ENCODE measurements at places on chromosomes 7 and 10. TPM values are rescaled to one million over a fixed set of nuclear protein-coding genes. Genes with fewer than 3 reads are reported as not detected.

DNA sequence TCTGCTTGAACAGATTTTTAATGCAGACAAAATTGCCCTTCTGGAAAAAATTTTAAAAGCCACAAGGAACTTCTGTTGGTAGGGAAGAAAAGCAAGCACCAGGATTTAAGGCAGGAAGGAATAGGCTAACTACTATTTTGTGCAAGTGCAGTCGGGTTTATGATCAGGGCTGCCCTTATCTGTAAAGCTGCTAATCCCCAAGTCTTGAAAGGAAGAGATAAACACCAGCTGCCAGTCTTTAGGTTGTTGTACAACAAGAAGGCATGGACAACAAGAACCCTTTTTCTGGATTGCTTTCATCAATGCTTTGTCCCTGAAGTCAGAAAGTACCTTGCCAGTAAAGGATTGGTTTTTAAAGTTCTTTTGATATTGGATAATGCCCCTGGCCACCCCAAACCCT lies 40.7 kb downstream of the RALA start:
- H3K4me1 ChIP-seq = no peaks in the 10 kb centered on the region
- no peak for DNase-seq
- H3K4me3 ChIP-seq = no peak overlapping the region
- H3K27me3 ChIP-seq = no peaks in the 10 kb centered on the region

Gene FAM25G
- not detected for total RNA-seq

Gene LIPK
- total RNA-seq = not detected

Gene MOSPD3
- 22.7 TPM for total RNA-seq

Gene CFTR
- not detected for total RNA-seq

DNA sequence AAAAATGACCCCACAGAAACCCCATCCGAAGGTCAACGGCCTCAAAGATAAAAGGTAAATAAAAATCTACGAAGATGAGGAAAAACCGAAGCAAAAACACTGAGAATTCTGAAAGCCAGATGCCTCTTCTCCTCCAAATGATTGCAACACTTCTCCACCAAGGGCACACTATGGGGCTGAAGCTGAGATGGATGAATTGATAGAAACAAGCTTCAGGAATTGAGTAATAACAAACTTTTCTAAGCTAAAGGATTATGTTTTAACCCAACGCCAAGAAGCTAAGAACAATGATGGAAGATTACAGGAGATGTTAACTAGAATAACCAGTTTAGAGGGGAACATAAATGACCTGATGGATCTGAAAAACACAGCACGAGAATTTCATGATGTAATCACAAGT lies 127.8 kb downstream of the MACC1 start:
- H3K36me3 ChIP-seq = no peaks in the 10 kb centered on the region
- H3K4me1 ChIP-seq = no peaks in the 10 kb centered on the region
- no peaks in the 10 kb centered on the region for H3K27me3 ChIP-seq
- no peak overlapping the region for H3K27ac ChIP-seq

Gene C10orf105
- not detected for total RNA-seq

Gene CALHM3
- not detected for total RNA-seq

DNA sequence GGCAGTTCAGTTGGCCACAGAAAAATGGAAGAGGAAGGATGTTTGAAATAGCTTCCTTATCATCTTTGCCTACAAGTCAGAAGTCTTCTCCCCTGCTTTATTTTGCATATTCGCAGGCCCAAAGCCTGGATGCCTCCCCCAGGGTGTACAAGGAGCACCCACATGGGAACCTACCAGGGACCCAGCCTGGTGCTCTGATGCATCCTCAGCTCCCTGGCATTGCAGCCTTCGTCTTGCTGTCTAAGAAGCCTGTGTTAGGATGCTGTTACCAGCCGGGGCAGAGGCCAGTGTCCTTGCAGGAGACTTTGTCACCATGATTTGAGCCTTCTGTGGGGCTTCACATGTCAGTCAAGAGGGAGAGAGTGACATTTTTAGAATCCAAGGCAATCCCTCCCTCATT lies 27.0 kb upstream of the GPR26 start:
- no peaks in the 10 kb centered on the region for H3K27me3 ChIP-seq
- H3K4me1 ChIP-seq = no peaks in the 10 kb centered on the region
- H3K27ac ChIP-seq = no peak overlapping the region
- no peak overlapping the region for H3K4me3 ChIP-seq
- DNase-seq = no peak

Gene CHST3
- 8.6 TPM for total RNA-seq

Gene ZNF316
- 46.4 TPM for total RNA-seq

Gene TUBAL3
- 0.33 TPM for total RNA-seq

Gene IL2RA
- total RNA-seq = 1.7 TPM

DNA sequence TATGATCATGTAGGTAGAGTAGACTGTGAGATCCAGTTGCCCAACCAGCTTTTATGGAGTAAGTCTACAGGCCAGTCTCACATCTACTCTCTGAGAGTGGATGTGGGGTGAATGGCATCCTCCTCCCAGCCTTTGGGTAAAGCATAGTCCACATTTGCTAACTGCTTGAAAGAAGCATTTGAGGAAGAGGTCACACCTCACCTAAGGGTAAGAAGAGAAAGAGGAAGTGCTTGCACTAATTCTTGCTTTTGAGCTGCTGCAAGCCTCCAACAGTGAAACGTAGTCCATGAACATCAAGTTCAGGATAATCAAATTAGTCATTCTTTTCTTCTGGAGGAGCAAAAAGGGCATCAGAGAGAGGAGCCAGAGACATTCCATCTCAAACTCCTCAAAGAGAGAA lies 93.9 kb upstream of the AGR3 start:
- no peak for DNase-seq
- H3K27me3 ChIP-seq = no peaks in the 10 kb centered on the region
- H3K27ac ChIP-seq = no peak overlapping the region
- peaks cover 31% of the 10 kb centered on the region for H3K4me1 ChIP-seq

DNA sequence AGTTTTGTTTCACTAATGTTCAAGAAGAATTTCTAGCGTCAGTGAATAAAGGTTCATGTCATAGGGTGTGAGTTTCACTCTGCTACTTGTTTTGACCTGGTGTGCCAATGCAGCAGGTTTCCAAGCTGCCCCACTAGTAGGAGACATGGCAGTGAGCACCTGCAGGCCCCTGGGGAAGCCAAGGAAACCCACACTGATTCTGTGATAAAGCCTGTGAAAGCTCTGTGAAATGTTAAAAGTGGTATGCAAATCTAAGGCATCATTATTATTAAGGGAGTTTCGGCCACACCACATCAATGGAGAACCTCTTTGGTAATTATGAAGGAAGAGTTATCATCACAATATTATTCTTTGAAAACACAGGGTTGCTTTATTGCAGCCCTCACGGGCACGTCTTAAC lies 46.4 kb downstream of the ABCB5 start:
- no peaks in the 10 kb centered on the region for H3K4me1 ChIP-seq
- H3K36me3 ChIP-seq = no peaks in the 10 kb centered on the region
- no peak for DNase-seq
- H3K27me3 ChIP-seq = no peaks in the 10 kb centered on the region

GRCh38 chr10:92598321-92598720 lies 5.4 kb downstream of the KIF11 start:
- no peak for DNase-seq
- no peak overlapping the region for H3K27ac ChIP-seq
- H3K4me3 ChIP-seq = no peak overlapping the region
- peaks cover 5% of the 10 kb centered on the region for H3K4me1 ChIP-seq
- H3K27me3 ChIP-seq = no peaks in the 10 kb centered on the region

Gene TIAL1
- 91.0 TPM for total RNA-seq

Gene CHST15
- total RNA-seq = 104 TPM

DNA sequence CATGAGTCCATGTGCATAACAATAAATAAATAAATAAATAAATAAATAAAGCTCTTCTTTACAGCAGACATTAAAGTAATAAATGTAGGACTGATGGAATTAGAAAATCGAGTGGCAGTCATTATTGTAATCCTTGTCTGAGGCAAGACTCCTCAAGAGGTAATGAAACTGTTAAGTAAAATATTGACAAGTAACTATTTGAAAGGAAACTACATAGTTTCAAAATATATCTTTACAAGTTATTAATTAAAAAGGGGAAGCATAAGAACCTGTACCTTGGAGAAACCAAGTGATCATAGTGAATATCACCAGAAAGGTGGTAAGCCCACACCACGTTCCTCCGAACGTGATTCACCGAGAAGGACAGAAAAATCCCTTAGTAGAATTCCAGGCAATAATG lies 285.6 kb upstream of the SORCS1 start:
- H3K27me3 ChIP-seq = no peaks in the 10 kb centered on the region
- no peak overlapping the region for H3K4me3 ChIP-seq
- no peaks in the 10 kb centered on the region for H3K4me1 ChIP-seq

DNA sequence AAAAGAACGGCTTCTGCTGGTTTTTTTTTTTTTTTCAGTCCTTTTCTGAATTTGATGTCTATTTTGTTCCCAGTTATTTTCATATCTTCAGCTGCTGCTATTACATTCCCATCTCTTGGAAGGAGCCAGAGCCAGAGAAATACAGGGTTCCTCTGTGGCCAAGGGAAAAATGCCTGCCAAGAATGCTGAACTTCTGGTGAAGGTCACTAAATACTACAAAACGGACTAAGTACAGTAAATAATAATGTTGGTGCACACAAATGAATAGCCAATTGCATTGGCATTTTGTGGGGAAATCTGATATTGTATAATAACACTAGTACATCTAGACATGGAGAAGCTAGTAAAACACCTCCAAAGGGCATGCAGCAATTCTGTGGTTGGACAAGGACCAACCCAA lies 56.3 kb upstream of the ZEB1 start:
- H3K4me1 ChIP-seq = no peaks in the 10 kb centered on the region
- H3K27me3 ChIP-seq = no peaks in the 10 kb centered on the region
- no peak overlapping the region for H3K27ac ChIP-seq
- H3K4me3 ChIP-seq = no peak overlapping the region

GRCh38 chr7:107858280-107858679 lies 32.7 kb upstream of the DLD start:
- no peaks in the 10 kb centered on the region for H3K36me3 ChIP-seq
- no peak for DNase-seq
- H3K27me3 ChIP-seq = no peaks in the 10 kb centered on the region
- H3K4me3 ChIP-seq = no peak overlapping the region

GRCh38 chr10:85407088-85407487 lies 959.5 kb downstream of the GRID1 start:
- DNase-seq = no peak
- H3K36me3 ChIP-seq = no peaks in the 10 kb centered on the region
- H3K27me3 ChIP-seq = no peaks in the 10 kb centered on the region
- no peak overlapping the region for H3K27ac ChIP-seq
- H3K4me1 ChIP-seq = no peaks in the 10 kb centered on the region
- no peak overlapping the region for H3K4me3 ChIP-seq

- H3K27ac ChIP-seq = no peak overlapping the region
- no peaks in the 10 kb centered on the region for H3K4me1 ChIP-seq
- H3K36me3 ChIP-seq = peaks cover 3% of the 10 kb centered on the region
- H3K4me3 ChIP-seq = no peak overlapping the region
- H3K27me3 ChIP-seq = no peaks in the 10 kb centered on the region
Measured at GRCh38 chr7:93310346-93310745, 78.2 kb downstream of the VPS50 start.

Gene THSD7A
- 5.7 TPM for total RNA-seq

GRCh38 chr10:112821663-112822062 lies 128.4 kb upstream of the TCF7L2 start:
- no peak for DNase-seq
- H3K36me3 ChIP-seq = no peaks in the 10 kb centered on the region
- no peak overlapping the region for H3K4me3 ChIP-seq
- H3K4me1 ChIP-seq = no peaks in the 10 kb centered on the region

Gene C10orf53
- not detected for total RNA-seq

Gene ITIH5
- total RNA-seq = 14.4 TPM

Gene ADCY1
- total RNA-seq = 7.5 TPM
